Activated T-helper 1 cell treated with anti-CD3 and anti-CD28 coated beads, Interleukin-12 subunit alpha, Interleukin-12 subunit beta, Interleukin-2, Interleukin-4 antibody, amounts not matched to agents 30 ng/mL and 10 ng/mL and 1 ng/mL, durations not matched to agents 14 hours and 24 hours and 36 hours (primary cell): ENCODE measurements at places on chromosomes 3 and 15. TPM values are rescaled to one million over a fixed set of nuclear protein-coding genes. Genes with fewer than 3 reads are reported as not detected.

DNA sequence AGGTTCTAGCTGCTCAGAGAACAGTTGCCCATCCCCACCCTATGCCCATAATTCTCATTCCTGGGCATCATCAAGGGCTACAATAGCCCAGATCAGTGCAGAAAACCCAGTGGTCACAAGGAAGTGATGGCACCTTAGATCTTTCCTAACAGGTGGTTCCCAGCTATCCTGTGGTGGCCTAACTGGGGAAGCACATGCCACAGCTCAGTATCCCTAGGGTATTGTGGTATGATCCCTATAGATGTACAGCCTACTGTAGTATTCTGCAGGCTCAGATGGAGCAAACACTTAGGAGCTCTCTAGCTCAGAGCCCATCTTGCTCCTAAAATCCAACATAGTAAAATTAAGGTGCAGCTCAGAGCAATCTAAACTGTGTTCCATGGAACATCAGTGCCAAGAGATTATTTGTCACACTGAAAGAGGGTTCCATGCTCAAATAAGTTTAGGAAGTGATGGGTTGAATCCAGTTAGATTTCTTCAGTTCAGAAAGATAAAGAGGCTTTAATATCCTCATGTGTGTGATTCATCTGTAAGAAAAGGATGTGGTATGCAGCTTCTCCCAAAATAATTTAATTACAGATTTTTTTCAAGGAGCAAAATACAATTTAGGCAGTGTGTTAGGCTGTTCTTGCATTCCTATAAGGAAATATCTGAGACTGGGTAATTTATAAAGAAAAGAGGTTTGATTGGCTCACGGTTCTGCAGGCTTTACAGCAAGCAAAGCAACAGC is 4.4 kb downstream of the A4GNT start:
- DNase-seq = no peak

Gene IDH3A
- 160 and 163 TPM in 2 replicates for total RNA-seq

Gene ZIC1
- total RNA-seq = not detected in 2 replicates

GRCh38 chr3:135752851-135753250 is 212.7 kb upstream of the PPP2R3A start:
- no peak for DNase-seq

- no peak for DNase-seq
Observed at GRCh38 chr3:157311633-157312375, 124.8 kb upstream of the PTX3 start.

DNA sequence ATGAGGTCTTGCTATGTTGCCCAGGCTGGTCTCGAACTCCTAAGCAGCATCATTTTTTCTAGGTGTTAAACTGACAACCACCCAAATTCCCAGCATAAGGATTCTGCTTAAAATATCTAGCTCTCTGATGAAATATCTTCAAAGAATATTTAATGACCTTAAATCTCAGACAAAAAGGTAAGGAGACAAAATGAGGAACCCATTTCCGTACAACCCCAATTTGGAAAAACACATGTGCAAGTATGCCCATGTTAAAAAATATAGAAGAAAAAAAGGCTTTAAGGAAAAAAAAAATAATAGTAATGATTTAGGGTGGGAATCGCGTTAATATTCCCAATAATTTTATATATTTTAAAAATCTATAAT is 1.4 kb upstream of the SACM1L start:
- no peak for DNase-seq

Gene FETUB
- not detected in 2 replicates for total RNA-seq

- DNase-seq = no peak
Observed at GRCh38 chr3:174387736-174388135, 471.4 kb upstream of the NAALADL2 start.

DNA sequence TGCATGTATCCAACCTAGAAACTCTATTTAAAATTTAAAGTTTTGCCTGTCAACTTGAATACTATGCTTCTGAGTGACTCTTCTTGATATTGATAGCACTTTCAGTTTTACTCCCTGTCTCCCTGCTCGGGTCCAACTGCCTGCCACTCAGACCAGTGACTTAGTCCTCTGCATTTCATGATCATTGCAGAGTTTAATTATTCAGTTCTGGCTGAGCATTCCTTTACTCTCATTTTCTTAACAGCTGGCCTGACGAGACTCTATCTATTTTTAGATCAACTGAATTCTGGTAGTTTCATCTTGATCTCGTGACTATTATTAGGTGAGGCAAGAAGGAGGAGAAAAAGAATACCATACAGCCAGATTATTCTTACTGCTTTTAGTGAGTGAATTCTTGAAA is 617.4 kb downstream of the SI start:
- no peak for DNase-seq

DNA sequence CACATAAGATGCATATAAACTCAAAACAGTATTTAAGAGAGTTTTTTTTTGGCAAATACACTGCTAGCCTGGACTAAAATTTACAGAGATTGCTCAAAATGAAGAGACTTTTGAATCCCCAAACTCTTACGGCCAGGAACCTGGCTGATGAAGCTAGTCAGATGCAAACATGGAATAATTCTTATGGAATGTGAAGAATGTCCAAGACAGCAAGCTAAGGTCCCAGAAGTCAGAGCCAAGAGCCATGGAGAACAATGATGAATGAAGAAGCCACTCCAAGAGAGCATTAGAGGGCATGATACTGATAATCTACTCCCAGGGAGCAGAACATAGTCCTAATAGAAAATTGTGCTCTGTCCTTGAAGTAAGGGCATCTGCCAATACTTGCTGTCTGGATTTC is 705.5 kb downstream of the DIPK2A start:
- no peak for DNase-seq

DNA sequence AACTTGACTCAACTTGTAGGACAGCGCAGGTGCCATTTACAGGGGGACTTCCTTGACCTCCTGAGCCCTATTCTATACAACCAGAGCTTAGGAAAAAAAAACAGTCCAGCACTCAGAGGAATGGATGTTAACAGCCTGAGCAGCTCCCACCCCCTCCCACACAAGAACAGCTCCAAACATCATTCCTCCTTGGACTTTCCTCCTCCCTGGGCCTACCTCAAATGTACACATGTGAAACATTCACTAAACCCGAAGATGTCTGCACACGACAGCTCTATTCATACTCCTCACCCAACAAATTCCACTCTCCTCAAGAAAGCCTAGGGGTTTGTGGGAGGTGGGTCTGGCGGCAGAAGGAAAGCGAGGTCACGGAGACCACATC is 503 bp upstream of the ATRIP start:
- DNase-seq = no peak

DNA sequence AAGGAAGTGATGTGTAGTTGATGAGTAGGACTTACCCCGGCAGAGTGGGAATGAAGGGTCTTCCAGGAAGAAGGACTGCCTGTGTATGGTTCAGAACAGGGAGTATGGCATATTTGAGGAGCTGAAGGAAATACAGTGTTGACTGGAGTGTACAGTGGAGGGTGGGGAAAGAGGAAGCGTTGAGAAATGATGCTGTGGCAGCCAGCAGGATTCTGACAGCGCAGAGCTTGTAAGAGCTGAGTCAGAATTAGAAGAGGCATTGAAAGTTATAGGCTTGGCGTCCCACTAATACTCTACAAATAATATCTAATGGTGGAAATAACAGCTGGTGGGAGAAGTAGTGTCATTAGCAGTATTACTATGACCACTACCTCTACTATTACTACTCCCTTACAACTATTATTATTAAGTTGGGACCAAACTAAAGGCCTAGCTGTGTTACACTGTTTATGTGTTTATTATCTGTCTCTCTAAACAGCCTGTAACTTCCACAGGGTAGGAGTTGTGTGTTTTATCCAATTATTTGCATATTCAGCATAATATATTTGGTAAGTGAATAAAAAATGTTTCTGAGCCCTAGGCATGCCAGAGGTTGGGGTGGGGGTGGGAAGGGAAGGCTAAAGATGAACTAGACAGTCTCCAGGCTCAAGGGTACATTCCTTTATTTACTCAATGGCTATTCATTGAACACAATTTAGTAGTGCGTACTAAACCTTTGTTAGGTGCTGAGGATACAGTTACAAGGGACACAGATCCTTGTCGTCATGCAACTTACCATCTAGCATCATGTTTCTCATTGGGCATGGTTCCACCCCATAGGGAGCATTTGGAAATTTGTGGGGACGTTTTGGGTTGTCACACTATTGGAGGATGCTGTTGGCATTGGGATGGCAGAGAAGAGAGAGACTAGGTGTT is 428.8 kb upstream of the ONECUT1 start:
- no peak for DNase-seq

DNA sequence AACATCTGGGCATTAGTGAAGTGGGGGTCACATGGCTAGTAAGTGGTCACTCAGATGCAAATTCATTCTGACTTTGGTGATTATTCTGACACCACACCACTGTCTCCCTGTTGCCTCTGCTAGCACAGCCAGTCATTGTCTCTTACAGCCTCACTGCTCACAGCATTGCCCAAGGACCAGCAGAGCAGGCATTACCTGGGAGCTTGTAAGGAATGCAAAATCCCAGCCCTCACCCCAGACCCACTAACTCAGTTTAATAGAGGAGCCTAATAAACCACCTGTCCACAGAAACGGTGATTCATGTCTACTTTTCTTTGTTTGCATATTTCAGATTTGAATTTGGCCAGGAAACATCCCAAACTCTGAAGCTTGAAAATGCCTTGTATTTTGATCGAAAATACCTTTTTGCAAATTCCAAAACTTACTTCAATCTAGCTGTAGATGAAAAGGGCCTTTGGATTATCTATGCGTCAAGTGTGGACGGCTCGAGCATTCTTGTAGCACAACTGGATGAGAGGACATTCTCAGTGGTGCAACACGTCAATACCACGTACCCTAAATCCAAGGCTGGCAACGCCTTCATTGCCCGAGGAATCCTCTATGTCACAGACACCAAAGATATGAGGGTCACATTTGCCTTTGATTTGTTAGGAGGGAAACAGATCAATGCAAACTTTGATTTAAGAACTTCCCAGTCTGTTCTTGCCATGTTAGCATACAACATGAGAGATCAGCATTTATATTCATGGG is 62.7 kb downstream of the GLDN start:
- DNase-seq = no peak
